Breast epithelium (tissue), 4 donors: ENCODE measurements at places on chromosomes 2 and 18. TPM values are rescaled to one million over a fixed set of nuclear protein-coding genes. Genes with fewer than 3 reads are reported as not detected.
A peak's percentile ranks its signal among the peaks of the same experiment; 100 is the strongest.

GRCh38 chr2:227932403-227932802, 61.0 kb downstream of the DAW1 start:
- DNase-seq = no peak

GRCh38 chr18:36496022-36496421, 198.5 kb downstream of the FHOD3 start:
- DNase-seq = no peak

GRCh38 chr2:201643216-201643890, at the start of gene TMEM237:
TMEM237 (minus strand) TSS chr2:201643503; CDS start chr2:201643400, 103 bp downstream.
- peak; percentile 75 for DNase-seq

DNA sequence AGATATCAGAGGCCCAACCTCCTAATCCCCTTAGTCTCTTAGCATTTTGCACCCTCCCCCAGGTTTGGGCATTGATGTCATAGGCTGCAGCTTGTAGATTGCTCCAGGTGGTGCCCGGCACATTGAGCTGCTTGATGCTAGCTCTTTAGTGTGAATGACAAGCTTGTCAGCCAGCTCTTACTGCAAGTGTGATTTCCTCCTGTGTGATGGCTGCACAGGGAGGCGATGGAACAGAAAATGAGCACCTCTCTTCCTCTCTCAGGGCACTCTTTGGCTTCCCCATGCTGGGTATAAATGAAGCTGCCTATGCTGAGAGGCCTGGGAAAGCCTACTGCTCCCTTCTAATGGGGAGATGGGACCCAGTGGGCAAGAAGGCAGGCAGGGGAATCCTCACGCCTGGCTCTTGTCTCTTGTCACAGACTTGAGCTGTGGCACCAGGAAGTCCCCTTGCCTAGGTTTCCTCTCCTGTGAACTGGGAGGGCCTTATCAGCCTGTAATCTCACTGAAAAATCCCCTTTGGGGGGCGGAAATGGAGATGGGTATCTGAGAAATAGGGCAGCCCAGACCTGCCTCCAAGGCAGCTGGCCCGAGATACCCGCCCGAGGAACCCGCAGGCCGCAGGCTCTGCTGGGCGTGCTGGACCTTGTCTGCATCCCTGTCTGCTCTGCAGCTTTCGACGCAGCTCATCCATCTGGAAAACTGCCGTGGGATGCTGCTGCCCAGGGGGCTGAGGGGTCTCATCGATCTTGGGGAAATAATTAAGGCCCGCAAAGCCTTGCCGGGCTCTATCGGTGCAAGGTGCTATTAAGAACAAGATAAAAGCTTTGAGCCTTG, 163.5 kb upstream of the CXCR4 start:
- no peak for DNase-seq

DNA sequence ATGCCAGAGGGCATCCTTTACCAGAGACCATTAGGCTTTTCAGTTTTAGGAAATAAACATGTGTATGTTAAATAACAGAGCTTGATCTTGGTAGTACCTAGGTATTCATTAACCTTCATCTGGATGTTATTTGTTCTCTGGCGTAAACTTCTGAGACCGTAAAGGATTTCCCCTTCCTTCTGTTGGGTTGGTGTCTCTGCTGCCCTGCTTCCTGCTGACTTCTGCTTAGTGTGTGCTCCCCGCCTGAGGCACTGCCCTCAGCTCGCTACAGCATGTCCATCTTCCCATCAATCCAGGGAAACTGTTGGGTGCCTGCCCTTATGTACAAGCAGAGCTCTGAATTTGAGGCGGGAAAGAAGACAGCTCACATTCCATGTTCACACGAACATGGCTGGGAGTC, 177.9 kb downstream of the TPGS2 start:
- no peak for DNase-seq

DNA sequence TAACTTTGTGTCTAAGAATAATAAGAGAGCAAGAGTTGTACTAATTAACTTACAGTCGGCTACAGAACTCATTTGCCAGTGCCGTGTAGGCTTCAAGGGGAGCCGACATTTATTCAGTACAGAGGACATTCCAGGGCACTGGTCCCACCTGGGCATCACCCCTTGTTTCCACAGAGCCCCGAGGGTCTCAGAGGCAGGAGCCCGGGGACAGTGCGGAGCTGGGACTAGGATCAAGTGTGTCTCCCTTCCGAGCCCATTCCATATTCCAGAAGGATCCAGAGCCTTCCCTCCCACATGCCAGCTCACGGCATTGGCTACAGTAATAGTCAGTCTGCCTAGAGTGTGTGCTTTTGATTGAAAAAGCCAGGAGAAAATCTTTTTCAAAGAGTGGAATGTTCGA, 71.5 kb upstream of the CTDP1 start:
- no peak for DNase-seq

GRCh38 chr2:65586516-65586915, 154.1 kb upstream of the SPRED2 start:
- DNase-seq = no peak

DNA sequence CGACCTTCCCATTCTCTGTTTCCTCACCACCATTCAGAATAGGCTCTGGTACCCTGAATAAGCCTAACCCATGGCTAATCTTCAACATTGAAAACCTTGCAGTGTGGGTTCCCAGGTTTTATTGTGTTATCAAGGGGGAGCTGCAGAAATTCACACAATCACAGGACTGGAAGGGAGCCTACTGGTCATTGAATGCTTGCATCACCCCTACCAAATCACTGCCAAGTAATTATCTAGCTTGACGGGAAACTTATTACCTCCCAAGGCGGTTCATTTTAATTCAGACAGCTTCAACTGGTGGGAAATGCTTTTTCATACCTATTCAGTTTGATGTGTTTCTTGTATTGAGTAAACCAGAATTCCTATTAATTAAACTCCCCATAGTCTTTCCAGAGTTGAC, 33.6 kb upstream of the EFEMP1 start:
- DNase-seq = no peak

DNA sequence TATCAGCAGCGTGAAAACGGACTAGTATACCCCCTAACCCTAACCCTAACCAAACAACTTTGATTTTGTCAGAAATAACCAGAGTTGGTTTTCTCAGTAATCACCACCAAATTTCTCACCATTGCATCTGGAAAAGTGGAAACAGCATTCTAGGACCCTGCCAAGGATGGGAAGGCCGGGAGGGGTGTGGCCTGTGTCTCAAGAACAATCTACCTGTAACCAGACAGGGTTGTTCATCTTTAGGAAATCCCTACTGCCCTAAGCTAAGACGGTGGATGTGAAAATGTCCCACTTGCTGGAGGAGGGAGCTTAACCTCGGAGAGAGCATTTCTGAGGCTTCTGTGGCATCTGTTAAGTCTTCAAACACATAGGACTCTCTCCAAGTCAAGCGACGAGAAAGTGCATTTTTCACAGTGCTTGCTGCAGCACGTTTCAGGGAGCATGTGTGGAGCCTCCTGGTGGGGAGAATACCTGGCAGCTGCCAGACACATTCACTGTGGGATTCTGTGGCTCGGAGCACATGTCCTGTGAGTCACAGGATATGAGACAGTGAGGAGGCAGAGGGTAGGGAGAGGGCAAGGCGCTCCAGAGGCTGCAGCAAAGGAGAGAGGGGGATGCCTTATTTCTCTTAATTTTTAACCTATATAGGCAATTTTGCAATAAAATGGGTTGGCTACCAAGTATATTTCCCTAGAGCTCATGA, 207.5 kb downstream of the SPP2 start:
- peak; percentile 91 for DNase-seq

DNA sequence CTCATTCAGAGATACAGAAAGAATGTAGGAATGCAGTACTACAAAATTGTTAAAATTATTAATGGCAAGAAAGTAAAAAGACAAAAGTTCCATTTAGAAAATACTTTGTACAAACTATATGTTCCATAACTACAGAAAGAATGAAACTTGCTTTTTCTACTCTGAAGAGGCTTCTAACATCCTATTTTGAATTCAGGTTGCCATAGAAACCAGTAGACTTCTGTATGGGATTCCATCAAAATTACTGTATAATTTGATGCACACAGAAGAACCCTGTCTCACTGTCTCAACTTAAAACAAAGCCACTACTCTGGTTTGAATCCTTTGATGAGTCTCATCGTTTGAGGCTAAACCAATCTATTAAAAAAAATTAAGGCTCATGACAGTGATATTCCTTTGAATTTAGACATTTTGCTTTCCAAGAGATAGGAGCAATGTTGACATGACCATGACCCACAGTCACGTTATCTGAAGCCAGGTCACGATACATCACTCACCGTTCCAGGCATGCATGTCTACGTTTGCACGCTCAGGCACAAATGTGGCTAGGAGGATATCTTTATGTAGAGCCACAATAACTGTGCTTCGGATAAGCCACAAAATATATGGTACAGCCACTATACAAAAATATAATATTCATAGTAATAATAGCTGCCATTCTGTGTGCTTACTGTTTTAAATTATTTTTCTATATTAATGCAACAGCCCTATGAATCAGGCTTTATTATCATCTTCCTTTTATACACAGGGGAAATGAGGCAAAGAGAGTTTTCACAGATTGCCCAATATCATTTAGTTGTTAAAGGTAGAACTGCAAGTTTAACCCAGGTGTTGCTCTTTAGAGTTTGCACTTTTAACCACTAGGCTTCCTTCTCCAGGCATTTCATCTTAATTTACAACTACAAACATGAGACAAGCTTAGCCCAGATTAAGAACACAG, 82.4 kb downstream of the CACNB4 start:
- no peak for DNase-seq

GRCh38 chr2:48808311-48808710, 52.8 kb upstream of the LHCGR start:
- no peak for DNase-seq

DNA sequence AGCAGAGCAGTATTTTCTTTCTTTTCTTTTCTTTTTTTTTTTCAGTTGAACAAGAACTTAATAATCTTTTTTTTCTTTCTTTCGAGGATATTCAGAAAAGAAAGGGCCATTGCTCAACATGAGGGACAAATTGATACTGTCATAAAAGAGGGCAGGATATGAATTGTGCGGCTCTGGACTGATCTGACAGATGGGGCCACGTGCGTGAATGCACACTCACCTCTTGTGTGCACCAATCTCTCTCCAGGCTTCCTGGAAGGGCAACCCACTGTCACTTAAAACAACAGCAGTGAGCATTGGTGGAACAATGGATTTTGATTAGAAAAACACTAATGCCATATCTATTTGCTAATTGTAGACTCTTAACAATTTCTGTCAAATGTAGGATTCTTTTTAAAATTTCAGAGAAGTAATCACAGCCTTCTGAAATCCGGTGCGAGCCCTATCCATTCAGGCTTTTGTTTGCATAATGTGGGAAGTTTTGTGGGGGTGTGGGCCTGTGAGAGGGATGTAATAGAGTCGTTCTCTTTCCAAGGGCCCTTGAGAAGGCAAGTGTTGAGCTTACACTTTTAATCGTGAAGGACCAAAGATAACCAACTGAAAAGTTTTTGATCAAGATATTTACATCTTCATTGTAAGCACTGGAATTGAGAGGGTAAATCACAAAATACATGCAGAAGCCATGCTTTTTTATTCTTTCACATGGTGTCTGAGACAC, 298.8 kb downstream of the SP3 start:
- no peak for DNase-seq

DNA sequence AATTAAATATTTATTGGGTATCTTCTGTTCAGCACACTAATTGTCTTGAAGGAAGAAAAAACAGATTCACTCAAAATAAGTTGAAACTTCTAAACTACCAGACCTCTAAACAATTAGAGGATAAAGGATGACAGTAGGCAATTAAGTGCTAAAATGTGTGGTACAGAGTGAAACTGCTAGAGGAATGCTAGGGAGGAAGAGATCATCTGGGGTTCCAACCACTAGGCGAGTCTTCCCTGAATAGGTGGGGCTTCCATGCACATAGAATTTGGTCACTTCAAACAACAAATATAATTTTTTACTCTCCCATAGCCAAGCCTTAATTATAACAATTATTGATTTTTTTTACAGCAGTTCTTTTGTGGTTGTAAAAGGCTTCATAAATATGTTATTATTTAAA, 559.0 kb upstream of the ZEB2 start:
- no peak for DNase-seq

- DNase-seq = no peak
Measured at GRCh38 chr2:4357121-4357520, 653.7 kb downstream of the DCDC2C start.

Gene CTLA4
- total RNA-seq = 0.98 TPM

Gene ZNF804A
- 0.16 TPM for total RNA-seq

Gene AMER3
- not detected for total RNA-seq

Gene ANKRD53
- 3.2 TPM for total RNA-seq

Gene FBXO36
- total RNA-seq = 2.7 TPM

Gene CLEC4F
- 0.88 TPM for total RNA-seq
